ENCODE measurements at places on chromosomes 12 and 14. TPM values are rescaled to one million over a fixed set of nuclear protein-coding genes. Genes with fewer than 3 reads are reported as not detected.

GRCh38 chr14:93056840-93057585 lies 58.7 kb downstream of the ITPK1 start:
- no peak for DNase-seq

DNA sequence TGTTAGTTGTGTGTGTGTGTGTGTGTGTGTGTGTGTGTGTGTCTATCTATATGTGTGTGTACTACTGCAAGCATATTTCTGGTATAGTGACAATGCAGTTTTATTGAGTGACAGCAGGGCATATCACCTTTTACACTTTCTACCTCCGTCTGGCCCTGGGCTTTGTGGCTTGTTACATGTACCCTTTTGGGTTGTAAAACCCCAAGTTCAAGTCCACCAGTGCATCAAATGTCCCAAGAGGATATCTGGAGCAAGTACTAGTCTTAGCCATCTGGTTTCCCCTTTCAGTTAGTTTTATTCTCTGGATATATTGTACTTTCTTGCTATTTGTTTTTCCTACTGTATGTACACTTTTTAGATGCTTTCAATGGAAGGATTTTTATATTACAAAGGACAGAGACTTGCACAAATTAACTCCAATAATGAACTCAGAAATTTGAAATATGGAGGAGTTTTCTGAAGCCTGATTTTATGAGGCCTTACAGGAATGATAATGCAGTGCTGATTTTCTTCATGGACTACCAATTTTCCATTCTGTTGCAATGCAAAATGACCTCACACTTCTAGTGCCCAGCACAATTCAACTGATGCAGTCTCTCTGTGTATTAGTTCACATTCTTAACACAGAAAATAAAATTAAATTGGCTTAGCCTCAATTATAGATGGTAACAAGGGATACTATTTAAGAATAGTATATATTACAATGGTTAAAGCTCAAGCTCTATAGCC lies 29.1 kb downstream of the SLC16A7 start:
- DNase-seq, result no peak

GRCh38 chr12:52243259-52243855 lies 10.3 kb downstream of the KRT7 start:
- DNase-seq, result no peak

DNA sequence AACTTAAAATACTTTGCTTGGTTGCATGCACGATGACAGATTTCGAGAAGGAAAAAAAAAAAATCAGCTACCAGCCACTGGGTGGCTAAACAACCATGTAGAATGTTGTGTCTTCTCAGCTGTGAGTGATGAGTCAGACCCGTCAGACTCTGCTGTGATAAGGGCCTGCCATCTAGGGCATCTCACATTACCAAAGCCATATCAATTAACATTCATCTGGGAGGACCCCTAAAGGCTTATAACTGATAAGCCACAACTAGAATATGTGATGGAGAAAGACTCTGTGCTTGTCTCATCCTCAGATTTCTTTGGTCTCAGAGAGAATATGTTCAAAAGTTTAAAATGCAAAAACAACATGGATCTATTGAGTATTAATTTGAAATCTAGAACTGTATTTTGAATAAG lies 111.5 kb downstream of the PAX9 start:
- DNase-seq, result no peak

DNA sequence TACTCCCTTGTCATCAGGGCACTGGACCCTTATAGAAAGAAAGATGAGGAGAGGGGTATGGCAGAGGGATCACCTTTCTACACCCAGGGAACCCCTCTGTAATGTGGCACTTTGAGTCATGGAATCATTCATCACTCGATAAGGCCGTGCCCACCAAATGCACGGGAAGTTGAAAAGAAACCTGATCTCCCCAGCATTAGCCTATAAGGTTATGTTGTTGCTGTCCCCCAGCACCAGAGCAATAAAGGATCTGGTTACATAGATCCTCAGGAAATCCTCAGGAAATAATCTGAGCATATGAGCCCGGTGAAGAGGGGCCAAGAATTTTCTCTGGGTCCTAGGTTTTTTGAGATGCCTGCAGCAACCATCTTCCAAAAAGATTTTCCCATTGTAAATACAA lies 148.8 kb upstream of the CRY1 start:
- DNase-seq, result no peak

- no peak for DNase-seq
Measured at GRCh38 chr12:102503056-102503681, 22.8 kb upstream of the IGF1 start.

DNA sequence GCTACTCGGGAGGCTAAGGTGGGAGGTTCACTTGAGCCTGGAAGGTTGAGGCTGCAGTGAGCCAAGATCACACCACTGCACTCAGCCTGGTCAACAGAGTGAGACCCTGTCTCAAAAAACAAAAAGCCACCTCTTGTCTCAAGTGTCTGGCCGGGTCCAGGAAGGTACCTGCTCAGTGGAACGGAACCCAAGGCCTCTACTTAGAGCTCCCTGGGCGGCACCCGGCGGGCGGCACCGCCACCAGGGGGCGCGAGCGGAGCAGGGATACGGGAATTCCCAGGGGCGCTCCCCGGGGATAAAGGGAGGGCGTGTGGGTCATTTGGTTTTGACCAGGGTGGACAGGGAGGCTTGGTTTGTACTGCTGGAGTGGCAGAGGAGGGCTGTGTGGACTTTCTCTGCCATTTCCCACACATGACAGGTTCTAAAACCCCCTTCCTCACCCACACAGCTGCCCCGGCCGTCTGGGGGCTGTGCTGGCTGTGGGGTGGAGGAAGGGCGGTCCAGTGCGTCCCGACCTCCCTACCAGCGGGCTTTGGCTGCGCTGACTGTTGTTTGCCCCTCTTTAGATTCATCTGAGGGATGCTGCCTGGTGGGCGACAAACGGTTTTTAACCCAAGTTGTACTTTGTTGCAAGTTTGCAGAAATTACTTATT lies 91.4 kb downstream of the SETD3 start:
- DNase-seq, result no peak

NUAK1 gene
- 30.1 TPM for total RNA-seq

IL26 gene
- total RNA-seq, result not detected

FKBP4 gene
- total RNA-seq, result 29.2 TPM

IKBIP gene
- 7.4 TPM for total RNA-seq

STON2 gene
- 14.1 TPM for total RNA-seq

NRXN3 gene
- 2.3 TPM for total RNA-seq

CHPT1 gene
- 97.9 TPM for total RNA-seq
